DMS53 (cell line): ENCODE measurements at places on chromosomes 11 and 22.

DNA sequence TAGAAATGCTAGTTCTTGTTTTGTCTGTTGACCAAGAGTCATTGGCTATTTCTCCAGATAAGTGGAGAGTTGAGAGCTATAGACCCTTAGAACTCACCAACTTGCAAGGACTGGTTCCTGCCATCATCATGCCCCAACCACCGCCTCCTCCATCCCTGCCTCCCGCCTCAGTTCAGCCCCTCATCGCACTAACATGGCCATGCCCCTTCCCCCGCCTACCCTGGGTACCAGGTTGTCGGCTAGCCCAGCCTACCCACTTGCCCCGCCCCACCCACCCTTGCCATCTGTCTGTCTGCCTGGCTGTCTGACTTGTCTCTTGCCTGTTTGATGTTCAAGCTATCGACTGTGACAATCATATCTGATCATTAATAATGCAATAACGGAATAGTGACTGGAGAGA, 154.1 kb downstream of the TRIM29 start:
- DNase-seq: no peak

DNA sequence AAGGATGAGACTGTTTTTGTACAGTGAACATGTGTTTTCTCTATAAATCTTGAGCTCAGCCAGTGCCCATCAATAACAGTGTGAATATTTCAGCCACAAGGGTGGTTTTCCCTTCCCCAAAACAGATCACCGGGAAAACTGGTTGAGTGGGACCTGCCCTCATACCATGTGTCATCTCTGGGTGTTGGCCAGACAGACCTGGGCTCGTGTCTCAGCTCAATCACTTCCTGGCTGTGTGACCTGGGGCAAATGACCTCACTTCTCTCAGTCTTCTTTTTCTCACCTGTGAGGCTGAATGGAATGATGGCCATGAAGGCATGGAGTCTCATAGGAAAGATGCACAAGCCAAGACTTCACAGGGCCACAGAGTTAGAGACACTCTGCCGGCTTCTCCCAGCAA, 74.7 kb downstream of the COMMD9 start:
- DNase-seq: peak; percentile 5

DNA sequence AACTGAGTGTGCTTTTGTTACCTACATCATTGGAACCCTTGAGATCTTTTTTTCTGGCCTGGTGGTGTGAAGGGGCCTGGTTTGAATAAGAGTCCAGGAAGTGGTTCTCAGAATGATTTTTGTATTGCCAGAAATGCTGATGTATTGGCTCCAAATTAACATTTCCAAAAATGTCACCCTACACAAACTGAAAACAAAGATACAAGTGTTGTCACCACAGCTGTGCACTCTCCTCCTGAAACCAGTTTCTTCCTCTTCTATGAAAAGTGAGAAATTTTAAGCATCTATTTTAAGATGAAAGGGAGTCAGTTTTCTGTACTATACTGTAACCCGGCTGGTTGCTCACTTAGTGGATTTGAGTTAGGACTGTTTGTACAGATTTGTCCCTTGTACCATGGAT, 218.8 kb downstream of the PGR start:
- no peak for DNase-seq

DNA sequence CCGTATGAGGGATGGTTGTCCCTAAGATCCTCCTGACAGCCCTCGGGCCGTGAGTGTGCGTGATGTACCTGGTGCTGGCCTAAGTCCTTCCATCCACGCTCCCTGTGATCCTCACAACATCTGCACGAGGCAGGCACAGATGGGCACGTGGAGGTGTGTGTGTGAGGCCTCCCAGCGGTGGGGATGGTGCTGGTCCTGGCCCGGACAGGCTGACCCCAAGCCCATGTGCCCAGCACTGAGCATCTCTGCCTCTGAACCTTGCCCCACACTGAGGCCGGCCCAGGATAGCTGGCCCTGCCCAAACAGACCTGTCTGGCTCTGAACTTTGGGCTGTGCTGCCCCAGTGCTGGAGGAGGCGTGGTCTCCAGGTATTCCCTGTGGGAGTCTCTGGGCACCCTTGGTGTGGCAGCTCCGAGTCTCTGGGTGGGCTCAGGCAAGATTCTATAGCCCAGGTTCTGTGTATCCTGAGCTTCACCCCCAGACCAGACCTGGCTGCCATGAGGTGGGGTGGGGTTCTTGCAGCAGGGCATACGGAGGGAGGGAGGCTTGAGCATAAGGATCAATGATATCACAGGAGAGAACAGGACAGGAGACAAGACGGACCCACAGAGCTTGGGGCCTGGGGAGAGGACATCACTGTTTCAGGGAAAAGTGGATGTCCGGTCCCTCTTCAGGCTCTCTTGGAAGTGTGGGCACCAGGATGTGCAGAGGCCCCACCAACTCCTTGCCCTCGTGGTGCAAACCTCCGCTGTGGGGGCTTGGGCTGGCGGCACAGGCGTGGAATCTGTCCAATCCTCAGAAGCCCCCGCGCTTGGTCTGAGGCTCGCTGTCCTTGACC, 881.8 kb downstream of the BRD1 start:
- DNase-seq: no peak

GRCh38 chr11:109838026-109838425, 255.2 kb upstream of the ZC3H12C start:
- no peak for DNase-seq

DNA sequence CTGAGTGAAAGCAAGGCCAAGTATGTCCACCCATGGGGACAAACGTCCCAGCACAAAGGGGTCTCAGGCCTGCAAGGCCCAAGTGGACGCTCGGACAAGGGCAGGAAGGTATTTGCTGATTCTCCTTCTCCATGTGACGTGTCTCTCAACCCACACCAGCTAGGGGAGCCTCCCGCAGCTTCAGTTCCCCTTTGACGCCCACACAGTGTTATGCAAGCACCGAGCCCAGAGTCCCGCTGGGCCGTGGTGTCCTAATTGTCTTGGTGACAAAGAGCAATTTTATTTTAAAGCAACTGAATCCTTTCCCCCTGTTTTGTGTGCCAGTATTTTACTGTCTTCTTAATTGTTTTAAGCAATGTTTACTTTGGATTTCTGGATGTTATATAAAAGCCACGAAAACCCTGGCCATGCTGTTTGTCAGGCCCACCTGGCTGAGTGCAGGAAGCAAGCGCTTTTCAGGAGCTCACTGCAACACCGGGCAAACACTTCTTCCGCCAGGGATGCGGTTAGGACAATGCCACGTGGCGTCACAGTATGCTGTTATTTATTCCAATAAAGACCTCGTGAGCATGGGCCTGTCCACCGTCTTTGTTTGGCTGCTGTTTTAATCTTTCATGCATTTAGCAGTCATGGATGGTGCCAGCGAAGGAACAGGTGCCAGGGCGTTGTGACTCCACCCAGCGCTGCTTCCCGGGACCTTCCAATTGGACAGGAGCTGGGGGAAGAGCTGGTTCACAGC, 8.2 kb upstream of the PARVG start:
- DNase-seq: peak; percentile 86
